ENCODE measurements at places on chromosomes 7 and 10. TPM values are rescaled to one million over a fixed set of nuclear protein-coding genes. Genes with fewer than 3 reads are reported as not detected.

DNA sequence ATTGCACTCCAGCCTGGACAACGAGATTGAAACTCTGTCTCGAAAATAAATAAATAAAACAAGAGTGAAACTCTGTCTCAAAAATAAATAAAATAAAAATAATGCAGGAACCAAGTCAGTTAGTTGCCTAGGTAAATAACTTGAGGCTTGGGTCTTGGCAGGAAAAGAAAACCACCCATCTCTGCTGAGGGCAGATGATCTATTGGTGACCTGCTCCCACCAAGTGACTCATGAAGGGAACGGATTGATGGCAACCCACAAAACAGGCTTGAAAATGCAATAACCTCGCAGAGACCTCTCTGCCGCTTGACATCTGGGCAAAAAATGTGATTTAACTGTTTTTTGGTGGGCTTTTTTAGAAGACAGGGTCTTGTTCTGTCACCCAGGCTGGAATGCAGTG, 86.6 kb downstream of the CALN1 start:
- no peak for ATAC-seq

C7orf57 gene
- total RNA-seq, result 1.00 TPM

GRCh38 chr7:17706734-17707133, 233.6 kb downstream of the SNX13 start:
- ATAC-seq, result peak; percentile 64

GRCh38 chr10:132111871-132112341, 46.2 kb downstream of the JAKMIP3 start:
- peak; percentile 13 for ATAC-seq

GRCh38 chr7:6248581-6248980, 23.8 kb downstream of the CYTH3 start:
- ATAC-seq, result peak; percentile 51

KIAA1217 gene
- 69.4 TPM for total RNA-seq

DNA sequence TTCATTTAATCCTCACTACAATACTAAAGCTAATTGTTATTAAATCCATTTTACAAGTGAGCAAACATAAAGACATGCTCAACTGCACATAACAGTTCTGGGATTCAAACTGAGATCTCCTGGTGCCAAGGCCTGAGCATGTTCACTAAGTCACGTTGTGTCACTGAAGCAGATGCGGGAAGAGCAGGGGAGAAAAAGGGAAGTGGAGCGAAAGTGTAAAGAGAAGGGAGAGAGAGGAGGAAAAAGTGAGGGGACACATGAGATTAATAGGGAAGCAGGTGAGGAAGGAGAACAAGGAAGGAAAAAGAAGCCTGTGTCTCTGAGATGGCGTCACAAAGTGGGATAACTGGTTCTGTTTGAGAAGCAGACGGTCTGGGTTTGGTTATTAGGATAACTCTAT, 38.9 kb upstream of the KAT6B start:
- peak; percentile 23 for ATAC-seq

- no peak for ATAC-seq
Measured at GRCh38 chr10:114806562-114807391, 14.8 kb upstream of the FHIP2A start.

- ATAC-seq, result no peak
Measured at GRCh38 chr10:30026578-30026977, 32.8 kb downstream of the JCAD start.

DNA sequence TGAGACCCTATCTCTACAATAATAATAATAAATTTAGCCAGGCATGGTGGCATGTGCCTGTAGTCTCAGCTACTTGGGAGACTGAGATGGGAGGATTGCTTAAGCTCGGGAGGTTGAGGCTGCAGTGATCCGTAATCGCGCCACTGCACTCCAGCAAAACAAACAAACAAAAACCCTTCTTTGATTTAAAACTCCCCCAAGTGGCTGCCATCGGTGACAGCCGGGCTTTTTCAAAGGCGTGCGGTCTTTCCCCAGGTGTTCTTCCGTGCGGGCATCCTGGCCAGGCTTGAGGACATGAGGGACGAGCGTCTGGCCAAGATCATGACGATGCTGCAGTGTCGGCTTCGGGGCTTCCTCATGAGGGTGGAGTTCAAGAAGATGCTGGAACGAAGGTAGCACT, 1.9 kb upstream of the MYH16 start:
- ATAC-seq, result no peak

DNA sequence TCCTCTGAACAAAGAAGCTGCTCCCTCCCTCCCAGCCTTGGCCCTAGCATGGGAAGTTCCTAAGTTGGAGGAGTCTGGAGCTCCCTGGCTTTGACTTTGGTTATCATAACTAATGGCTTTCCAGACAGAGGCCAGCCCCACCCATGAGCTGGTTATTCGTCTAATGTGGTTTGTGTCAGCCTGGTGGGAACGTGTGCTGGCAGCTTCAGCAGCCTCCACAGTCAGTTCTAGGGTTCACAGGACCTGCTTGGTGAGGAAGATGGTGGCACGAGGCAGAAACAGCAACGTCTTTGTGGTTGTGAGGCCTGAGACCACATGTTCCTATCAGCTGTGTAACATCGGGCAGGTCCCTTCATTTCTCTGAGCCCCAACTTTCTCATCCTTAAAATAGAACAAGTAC, 103.1 kb downstream of the PAXIP1 start:
- no peak for ATAC-seq

- peak; percentile 96 for ATAC-seq
Measured at GRCh38 chr10:88759366-88760101, at the start of gene LIPN. Gene LIPN, plus strand, starts transcription at chr10:88760020. Its CDS starts 1,386 bp downstream, at chr10:88761406.

- ATAC-seq, result no peak
Measured at GRCh38 chr7:41994036-41994745, 242.8 kb downstream of the GLI3 start.

- ATAC-seq, result no peak
Measured at GRCh38 chr7:101165958-101166647, 734 bp upstream of the VGF start.

DNA sequence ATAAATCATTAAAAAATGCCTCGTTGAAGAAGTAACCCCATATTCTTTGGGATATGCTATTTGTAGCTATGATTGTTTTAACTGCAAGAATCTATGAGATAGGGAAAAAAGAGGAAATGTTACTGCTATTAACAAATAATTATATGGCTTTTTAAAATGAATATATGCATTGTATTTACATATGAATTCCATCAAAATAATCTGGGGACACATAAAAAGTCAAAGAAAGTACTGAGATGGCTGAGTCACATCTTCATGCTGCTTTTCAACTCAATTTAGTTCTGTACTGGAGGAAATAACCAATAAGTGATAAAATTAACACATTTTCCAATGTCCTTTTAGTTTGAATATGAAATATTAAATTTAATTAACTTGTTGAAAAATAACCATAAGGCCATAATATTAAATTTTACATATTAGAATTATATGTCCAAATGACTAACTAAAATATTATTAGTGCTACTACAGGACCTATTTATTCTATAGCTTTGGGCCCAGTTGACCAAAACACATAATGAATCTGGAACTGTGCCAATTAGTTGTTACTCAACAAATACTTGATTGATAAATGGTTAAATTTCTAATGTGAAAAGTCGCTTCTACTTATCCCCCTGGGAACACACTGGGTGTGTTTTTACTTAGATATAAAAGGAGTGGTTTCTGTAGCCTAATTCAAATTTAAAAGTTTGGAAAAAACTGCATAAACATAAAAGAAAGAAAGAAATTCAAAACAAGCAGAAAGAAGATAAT, 214.6 kb upstream of the PFKP start:
- ATAC-seq, result no peak

DNA sequence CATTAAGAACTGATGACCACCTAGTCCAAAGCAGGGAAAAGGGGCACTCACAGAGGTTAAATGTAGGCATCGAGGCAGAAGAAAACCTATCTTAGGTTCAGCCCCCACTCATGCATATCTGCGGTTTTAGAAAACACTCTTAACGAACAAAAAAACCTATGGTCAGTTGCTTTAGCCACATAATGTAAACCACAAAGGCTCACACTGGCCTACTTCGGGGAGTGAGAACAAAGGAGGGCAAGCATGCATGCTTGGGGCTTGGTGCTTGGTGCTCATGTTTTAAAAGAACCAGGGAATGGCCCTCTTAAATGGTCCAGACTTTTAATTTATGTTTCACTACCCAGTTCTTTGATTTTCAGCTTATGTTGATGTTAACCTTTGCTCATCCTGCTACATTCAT, 14.2 kb downstream of the INSYN2A start:
- ATAC-seq, result no peak

DNA sequence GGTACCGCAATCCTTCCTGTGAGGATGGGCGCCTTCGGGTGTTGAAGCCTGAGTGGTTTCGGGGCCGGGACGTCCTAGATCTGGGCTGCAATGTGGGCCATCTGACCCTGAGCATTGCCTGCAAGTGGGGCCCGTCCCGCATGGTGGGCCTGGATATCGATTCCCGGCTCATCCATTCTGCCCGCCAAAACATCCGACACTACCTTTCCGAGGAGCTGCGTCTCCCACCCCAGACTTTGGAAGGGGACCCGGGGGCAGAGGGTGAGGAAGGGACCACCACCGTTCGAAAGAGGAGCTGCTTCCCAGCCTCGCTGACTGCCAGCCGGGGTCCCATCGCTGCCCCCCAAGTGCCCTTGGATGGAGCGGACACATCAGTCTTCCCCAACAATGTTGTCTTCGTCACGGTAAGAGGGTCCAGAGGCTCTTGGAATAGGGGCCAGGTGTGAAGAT, 1.7 kb downstream of the MEPCE start:
- no peak for ATAC-seq

DNA sequence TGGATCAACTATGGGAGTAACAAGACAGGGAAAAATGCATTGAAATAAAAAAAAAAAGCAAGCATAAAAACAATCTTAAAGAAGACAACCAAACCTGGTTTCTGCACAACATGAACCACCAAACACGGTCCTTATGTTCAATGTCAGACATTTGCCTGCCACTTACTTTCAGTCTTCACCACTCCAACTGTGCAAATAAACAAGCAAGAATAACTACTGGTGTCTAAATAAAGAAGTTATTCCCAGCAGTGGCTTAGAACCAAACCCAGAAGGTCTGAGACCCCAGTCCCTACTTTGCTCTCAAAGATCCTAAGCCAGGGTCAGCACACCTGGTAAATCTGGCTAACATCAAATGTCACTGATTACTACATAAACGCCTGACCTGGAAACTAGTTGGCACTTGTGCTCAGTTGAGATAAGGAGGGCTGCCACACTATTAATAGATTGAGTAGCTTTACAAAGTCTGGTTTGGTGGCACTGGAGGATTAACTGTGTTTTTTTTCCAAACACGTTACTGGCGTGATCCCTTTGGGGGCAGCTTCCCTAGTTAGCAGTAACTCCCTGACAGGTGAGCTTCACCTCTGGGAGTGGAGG, 62.7 kb upstream of the ABLIM1 start:
- ATAC-seq, result no peak

GRCh38 chr10:129381741-129382140, 85.3 kb upstream of the MGMT start:
- no peak for ATAC-seq

- no peak for ATAC-seq
Measured at GRCh38 chr10:61784354-61785133, 117.0 kb upstream of the ARID5B start.

GIMAP8 gene
- 1.6 TPM for total RNA-seq

GRCh38 chr10:71223347-71224058, 11.1 kb downstream of the UNC5B start:
- no peak for ATAC-seq

DNA sequence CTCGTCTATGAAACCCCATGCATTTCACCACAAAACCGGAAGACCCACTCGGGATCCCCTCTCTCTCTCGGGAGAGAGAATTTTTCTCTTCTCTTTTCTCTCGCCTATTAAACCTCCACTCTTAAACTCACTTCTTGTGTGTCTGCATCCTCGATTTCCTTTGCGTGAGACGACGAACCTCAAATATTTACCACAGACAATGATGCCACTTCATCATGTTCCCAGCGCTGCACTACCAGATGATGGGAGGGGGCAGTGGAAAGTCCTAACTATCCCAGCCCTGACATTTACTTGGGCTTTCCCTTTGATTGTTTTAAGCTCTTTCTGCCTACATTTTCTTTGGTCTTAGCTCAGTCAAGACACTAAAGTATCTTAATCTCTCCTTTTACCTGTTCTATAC, 906.7 kb downstream of the GRID1 start:
- no peak for ATAC-seq

PIK3AP1 gene
- 1.0 TPM for total RNA-seq

FAM24B gene
- total RNA-seq, result 2.0 TPM

SLC39A12 gene
- total RNA-seq, result 0.08 TPM

DNA sequence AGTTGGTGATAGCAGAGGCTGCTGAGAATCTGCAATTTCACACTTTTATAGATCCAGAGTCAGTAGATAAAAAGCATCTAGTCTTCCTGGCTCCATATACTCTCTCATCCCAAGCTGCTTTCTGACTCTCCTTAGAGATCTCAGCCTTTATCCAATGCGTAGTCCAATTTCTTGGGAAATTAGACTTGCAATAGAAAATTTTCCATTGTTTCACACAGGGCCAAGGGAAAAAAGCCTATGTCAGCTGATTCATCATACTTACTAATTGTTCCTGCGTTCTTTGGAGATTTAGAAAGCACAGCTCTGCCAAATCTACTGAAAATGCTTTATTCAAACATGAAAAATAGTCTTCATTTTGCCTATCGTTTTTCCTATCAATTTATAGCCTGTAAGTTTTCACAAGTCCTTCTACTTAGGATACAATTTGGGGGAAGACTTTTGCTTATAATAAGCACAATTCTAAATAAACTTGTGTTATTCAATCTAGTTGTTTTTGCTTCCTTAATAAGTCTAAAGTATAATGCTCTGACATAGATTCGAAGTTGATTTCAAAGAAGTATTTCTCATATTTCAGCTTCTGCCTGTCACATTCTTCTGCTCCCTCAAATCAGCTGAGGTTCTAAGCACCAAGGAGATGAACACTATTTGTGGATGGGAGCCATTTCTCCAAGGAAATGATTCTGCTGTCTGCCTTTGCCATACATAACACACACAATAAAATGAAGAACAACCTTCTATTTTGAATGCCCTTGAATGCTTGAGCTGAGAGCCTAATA, 165.4 kb downstream of the ADAM12 start:
- ATAC-seq, result no peak

DNA sequence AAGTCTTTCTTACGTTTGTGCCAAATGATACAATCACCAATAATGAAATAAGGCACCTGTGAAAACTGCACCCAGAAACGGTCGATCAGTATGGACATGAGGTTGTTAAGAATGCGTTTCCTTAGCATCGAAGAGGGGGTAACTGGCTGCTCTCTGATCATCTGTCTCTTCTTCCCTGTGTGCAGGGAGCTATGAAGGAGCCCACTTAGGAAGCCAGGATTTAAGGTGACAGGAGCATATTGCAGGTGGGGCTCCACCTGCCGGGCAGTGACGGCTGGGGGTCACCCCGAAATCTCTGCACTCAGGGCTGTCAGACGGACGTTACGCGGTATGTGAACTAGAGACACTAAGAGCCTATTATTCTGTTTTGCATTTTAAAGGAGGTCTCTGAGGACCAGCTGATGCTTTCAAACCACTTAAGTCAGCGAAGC, 64.5 kb downstream of the CARD11 start:
- ATAC-seq, result no peak

GRCh38 chr10:80924063-80924952, 386.6 kb downstream of the SH2D4B start:
- peak; percentile 25 for ATAC-seq

RET gene
- 0.20 TPM for total RNA-seq
